Fibroblast of gingiva (primary cell): ENCODE measurements at places on chromosomes 4 and X.

GRCh38 chr4:73664470-73664869, 44.2 kb upstream of the RASSF6 start:
- no peak for DNase-seq

DNA sequence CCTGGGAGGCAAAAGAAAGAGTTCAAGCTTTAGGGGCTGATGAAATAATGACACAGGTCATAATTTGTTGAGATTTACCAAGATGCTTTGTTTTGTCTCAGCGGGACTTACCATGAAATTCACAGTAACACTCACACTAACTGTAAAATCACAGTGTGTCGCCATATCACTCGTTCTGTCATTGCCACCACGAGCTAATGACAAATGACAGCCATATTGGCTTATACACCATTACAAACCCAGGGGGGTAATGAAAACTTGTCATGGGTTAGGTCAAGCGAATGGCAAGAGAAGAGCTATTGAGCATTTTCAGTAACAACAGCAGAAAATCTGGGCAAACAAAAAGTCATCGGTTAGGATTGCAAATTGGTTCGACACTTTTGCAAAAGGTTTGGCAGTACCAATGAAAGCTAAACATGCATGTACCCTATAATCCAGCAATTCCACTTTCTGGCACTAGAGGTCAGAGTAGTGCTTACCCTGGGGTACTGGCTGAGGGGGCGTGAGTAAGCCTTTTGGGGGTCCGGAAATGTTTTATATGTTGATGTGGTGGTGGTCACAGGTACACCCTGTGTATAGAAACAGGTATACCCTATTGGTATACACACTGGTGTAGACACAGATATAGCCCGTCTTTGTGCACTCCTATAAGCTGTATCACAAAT, 83.9 kb upstream of the RAI2 start:
- no peak for DNase-seq

GRCh38 chrX:78037881-78038280, 66.2 kb upstream of the PGK1 start:
- no peak for DNase-seq

GRCh38 chr4:181938631-181939030, 304.6 kb upstream of the TENM3 start:
- DNase-seq: no peak

DNA sequence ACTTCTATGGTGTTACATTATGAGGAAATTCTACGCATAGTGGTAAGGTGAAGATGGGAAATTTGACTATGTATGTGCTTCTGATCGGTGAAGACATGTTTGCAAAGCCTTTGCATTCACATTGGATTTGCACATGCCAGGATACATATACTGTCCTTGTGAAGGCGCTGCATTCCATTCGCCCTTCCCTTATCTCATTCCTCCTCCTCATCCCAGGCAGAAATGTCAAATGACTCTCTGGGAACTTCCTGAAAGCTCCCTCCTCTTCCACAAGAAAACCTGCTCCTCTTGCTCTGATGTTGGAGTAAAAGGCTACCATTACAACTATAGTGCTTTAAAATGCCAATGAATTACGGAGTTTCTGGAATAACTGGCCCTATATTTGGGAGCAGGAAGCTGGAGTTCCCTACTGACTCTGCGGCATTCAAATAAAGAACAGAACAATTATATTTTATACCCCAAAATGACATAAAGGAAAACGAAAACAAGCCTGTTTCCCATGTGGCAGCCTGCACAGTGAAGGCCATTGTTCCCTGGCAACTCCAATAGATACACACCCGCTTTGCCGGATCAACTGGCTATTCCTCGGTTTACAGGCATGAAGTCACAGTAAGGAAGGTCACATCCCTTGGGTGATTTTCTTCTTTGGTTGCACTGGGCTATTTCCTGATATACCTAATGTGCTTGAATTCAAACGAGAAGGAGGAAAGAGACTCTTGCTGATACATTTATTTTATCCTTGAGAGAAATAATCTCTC, 84.5 kb downstream of the AREG start:
- DNase-seq: no peak
